Germinal center (tissue), 1 donor: ENCODE measurements at places on chromosomes 7 and 10.

- DNase-seq: no peak
Measured at GRCh38 chr7:3399858-3400257, 98.8 kb downstream of the SDK1 start.

- no peak for DNase-seq
Measured at GRCh38 chr7:106521541-106521940, 139.4 kb downstream of the CCDC71L start.

DNA sequence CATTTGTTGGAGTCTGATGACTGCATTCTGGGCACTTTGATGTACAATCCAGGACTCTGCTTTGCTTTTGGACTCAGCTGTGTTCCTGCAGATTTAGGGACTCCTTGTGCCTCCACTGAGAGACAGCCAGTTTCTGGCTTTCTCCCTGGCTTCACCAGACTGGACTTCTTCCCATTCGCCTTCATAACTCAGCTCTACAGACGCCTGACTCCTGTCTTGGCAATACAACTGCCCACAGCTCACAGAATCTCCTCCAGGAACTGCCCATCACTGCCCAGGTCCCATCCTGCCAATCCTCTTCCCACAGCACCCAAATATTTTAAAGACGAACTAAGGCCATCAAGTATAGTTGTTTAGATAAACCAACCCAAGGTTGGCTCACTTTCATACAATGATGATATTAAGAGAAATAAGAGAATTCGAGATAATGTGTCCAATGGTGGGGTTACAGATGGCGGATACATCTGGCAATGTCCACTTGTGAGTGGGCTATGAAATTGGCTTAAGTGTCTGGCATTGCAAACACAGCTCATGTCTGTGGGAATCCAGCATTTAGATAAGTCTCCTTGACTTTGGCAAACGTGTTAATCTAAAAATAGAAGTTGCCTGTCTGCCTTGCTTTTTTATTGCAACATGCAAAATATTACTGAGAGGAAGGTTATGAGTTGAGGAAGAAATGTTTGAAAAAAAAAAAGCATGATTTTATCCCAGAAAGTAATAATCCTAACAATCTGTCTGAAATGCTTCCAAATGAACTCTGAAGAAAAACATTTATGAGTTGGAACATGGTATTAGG, 95.1 kb downstream of the ITGA8 start:
- DNase-seq: no peak

DNA sequence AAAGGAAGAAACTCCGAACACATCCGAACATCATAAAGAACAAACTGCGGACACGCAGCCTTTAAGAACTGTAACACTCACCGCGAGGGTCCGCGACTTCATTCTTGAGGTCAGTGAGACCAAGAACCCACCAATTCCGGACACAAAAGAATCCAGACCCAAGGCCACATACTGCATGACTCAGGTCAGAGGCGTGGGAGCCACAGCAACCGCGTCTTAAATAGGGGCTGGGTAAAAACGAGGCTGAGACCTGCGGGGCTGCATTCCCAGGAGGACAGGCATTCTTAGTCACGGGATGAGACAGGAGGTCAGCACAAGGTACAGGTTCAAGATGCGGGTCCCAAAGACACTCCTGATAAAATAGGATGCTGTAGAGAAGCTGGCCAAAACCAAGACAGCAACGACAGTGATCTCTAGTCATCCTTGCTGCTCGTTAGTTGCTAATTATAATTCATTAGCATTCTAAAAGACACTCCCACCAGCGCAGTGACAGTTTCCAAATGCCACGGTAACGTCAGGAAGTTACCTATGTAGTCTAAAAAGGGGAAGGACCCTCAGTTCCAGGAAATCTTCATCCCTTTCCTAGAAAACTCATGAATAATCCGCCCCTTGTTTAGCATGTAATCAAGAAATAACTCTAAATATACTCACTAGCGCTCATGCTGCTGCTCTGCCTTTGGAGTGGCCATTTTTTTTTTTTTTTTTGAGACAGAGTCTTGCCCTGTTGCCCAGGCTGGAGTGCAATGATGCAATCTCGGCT, 19.3 kb downstream of the AP5Z1 start:
- no peak for DNase-seq

DNA sequence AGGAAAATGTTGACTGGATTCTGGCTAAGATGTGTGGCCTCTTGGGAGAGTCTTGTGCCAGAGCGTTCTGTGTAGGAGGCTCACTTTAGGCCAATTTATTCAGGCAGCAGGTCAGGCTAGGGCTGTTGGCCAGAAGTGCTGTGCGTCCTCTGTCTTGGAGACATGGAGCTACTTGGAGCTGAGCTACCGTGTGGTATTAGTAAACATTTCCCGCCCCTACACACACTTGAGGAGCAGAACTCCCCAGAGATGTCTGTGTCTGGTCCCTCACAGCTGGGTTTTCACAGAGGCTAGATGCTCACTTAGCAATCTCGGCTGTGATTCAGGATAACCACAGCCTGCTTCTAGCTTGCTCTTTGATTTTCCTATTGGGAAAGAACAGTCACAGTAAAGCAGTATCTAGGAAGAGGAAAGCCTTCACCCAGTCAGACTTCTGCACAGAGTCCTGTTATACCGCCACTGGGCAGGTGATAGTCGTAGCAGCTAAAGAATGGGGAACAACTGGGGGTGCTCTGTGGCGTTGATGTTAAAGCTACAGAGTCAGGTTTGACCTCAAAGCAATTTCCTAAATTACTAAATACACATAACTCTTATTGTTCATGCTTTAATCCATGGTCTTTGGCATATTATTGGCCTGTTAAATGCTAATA, 86.7 kb downstream of the MDFIC start:
- no peak for DNase-seq

DNA sequence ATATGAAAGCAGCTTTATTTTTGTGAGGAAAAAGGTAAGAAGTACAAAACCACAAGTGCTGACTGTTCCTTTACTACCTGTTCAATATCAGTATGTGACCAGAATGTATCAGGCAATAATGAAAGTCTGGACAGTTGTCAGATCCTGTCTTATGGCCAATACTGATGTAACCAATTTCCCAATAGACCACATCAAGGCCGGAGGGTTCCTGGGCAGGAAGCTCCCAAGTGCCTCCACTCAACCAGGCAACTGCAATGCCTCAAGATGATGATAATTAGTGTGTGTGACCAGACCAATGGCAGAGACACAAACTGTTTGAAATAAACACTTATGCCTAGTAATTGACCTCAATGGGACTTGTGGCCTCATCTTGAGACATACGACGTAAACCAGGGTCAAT, 149.4 kb upstream of the ASAH2 start:
- DNase-seq: no peak

GRCh38 chr10:128859738-128860386, 607.2 kb upstream of the MGMT start:
- peak; percentile 19 for DNase-seq

DNA sequence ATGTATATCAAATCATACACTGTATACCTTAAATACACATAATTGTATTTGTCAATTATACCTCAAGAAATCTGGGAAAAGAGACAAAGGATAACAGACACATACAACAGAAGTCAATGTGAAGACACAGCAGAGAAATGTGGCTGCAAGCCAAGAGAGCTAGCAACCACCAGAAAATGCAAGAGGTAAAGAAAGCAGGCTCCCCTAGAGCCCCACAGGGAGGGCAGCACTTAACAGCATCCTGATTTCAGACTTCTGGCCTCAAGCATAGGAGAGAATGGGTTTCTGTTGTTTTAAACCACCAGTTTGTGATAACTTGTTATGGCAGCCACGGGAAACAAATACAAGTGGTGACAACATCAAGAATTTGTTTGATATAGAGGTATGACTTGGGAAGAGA, 1197.2 kb downstream of the SORCS1 start:
- DNase-seq: no peak

DNA sequence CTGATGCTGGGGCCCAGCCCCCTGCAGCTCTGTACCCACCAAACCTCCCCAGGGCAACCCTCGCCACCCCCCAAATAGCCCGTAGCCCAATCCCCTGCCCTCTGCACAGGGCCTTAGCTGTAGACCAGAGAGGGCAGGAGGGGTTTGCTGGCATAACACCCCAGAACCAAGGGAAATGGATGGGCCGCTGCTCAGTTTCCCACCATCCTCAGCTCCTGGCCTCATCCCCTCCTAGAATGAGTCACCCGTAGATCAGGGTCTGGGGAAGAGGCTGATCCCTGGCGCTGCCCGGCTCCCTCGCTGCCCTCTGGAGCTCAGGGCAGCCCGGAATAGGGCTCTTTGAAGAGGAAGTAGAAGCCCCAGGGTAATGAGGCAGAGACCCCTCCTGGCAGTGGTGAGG, 31.2 kb downstream of the LDB3 start:
- DNase-seq: no peak

DNA sequence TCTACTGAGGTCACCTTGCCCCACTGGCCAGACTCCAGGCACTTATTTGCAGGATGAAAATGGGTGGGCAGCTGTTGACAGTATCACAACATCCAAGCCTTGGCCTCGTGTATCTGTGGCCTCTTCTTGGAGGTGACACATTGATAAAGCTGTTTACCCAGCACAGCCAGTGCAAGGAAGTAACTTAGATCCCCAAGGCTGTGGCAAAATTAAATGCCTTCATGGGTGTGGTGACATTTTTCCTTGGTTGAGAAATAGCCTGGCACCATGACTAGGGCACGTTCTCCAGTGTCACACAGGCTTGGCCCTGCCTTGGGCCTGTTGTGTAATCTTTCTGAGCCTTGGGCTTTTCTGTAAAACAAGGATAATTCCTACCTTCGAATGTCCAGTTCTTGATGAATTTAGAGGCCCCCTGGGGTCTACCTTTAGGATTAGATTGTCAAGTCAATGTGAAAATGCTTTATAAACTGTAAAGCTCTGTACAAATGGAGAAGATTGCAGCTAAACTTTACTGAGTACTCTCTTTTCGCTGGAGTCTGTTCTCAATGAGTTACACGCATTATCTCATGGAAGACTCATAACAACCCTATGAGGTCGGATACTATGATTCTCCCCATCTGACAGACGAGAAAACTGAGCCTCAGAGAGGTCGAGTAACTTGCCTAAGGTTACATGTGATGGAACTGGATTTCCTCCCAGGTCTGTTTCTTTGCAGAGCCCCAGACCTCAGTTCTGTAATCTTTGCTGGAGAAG, 46.7 kb upstream of the LOXL4 start:
- DNase-seq: no peak

DNA sequence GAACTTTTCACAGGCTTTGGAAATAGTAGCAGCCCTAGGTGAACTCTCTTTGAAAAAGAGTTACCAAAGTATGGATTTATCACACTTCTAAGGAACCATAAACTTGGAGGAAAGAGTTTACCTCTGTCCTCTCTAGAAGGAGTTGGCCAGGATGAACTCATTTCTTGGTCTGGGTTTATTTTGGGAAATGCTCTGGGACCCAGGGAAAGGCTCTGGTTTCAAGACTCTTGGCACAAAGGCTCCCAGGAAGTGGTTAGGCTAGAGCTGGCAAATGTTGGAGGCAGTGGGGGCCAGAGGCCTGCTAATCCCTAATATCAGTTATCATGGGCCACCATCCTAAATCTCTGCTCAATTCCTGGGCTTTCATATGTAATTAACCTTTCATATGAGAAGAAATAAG, 36.3 kb upstream of the CDK6 start:
- DNase-seq: no peak

GRCh38 chr7:42856605-42856987, 55.3 kb downstream of the C7orf25 start:
- DNase-seq: no peak

- no peak for DNase-seq
Measured at GRCh38 chr10:18684416-18684815, 25.2 kb downstream of the ARL5B start.

DNA sequence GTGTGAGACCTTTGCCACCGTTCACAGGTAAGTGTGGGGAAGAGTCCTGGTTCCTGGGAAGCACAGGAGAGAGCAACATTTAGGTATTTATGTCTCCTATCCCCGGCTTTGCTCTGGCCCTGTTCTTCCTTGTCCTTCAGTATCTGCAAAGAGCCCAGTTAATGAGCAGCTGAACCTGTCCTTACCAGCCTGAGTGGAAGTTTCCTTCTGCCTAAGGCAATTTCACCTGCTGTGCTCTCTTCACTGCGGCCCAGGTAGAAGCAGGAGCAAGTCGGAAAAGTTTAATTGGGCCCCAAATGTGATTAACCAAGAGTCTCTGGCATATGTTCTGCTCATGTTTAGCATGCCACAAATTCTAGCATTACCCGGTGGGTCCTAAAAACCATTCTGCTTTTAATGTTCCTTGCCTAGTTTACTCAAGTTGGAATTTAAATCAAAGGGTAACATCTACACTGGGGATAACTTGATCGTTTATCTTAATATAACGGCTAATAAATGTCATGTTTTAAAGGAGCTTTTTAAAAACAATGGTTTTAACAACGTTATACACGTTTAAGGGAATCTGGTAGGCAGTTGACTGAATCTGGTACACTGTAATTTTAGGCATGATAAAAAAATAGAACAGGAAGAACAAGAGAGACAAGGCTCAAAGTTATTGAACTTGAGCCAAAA, 817.1 kb downstream of the TYW1 start:
- DNase-seq: no peak

DNA sequence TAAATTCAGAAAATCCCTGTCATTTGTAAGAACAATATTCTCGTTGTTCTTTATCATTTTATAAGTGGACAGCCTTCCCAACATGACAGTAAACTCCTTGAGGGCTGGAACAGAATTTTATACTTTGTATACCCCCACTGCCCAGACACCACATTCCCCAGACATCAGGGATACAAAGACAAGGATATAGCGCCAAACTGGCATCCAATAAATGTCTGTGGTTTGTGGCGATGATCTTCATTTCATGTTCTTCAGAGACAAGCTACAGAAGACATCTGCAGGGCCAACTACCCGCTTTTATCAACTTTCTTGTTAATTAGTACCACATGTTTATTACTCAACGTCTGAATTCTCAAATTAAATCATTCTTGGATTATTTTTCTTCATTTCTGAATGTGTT, 155.9 kb downstream of the ATE1 start:
- no peak for DNase-seq

- DNase-seq: no peak
Measured at GRCh38 chr10:129848696-129849451, 115.2 kb downstream of the EBF3 start.

GRCh38 chr7:12949060-12949931, 261.9 kb downstream of the ARL4A start:
- no peak for DNase-seq

- no peak for DNase-seq
Measured at GRCh38 chr10:3754727-3755439, 30.1 kb downstream of the KLF6 start.

DNA sequence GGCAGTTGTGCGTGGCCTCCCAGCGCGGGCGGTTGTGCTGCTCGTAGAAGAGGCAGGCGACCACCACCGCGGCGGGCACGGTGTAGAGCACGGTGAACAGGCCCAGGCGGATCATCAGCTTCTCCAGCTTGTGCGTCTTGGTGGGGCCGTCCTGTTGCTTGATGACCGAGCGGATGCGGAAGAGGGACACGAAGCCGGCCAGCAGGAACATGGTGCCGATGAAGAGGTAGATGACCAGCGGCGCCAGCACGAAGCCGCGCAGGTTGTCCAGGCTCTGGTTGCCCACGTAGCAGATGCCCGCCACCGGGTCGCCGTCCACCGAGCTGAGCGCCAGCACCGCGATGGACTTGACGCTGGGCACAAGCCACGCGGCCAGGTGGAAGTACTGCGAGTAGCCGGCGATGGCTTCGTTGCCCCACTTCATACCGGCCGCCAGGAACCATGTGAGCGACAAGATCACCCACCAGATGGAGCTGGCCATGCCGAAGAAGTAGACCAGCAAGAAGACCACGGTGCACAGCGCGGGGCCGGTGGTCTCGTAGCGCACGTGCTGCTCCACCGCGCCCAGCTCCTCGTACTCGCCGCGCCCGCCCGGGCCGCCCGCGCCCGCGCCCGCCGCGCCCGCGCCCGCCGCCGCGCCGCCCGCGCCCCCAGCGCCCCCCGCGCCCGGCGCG, 2.2 kb downstream of the FZD8 start:
- DNase-seq: no peak

GRCh38 chr10:32065856-32066255, 9.6 kb upstream of the KIF5B start:
- DNase-seq: no peak
